ENCODE measurements at places on chromosomes 3 and 15. TPM values are rescaled to one million over a fixed set of nuclear protein-coding genes. Genes with fewer than 3 reads are reported as not detected.
A peak's percentile ranks its signal among the peaks of the same experiment; 100 is the strongest.

DNA sequence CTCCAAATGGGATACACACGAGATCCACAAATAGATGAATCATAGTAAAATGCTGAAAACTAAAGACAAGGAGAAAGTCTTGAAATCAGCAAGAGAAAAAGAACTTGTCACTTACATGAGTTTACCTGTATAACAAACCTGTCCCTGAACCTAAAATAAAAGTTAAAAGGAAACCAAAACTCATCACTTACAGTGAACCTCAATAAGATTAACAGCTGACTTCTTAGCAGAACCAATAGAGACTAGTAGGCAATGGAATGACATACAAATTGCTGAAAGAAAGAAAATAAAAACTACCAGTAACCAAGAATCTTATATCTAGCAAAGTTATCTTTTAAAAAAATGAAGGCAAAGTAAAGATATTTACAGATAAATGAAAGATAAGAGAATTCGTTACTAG is 27.4 kb downstream of the SEC22A start:
- no peak overlapping the region for H3K27ac ChIP-seq
- H3K4me3 ChIP-seq = no peak overlapping the region
- no peaks in the 10 kb centered on the region for H3K36me3 ChIP-seq
- no peak for DNase-seq
- H3K27me3 ChIP-seq = no peaks in the 10 kb centered on the region

- no peak overlapping the region for H3K27ac ChIP-seq
- H3K36me3 ChIP-seq = no peaks in the 10 kb centered on the region
- no peaks in the 10 kb centered on the region for H3K4me1 ChIP-seq
- H3K4me3 ChIP-seq = no peak overlapping the region
Observed at GRCh38 chr15:27592036-27592760, 506.9 kb downstream of the OCA2 start.

DNA sequence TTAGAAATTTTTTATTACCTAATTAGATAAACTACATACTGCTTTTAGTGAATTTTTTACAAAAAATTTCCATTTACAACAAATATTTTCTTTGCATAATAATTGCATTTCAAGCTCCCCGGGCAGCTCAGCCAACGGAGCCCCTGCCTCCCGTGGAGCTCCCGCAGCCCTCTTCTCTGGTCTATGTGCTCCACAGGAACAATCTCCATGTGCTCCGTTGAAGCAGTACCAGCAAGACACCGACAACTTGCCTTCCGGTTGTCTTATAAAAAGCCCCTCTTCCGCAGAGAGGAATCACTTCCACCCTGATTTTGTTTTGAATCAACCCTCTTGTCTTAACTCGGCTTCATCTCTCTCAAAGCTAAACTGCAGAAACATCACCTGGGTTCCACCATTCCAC is 46.9 kb upstream of the CHD2 start:
- peaks cover 9% of the 10 kb centered on the region for H3K4me1 ChIP-seq
- H3K4me3 ChIP-seq = no peak overlapping the region
- DNase-seq = no peak

- no peaks in the 10 kb centered on the region for H3K27me3 ChIP-seq
- H3K4me1 ChIP-seq = peaks cover 21% of the 10 kb centered on the region
- H3K36me3 ChIP-seq = no peaks in the 10 kb centered on the region
- DNase-seq = no peak
- H3K27ac ChIP-seq = no peak overlapping the region
Observed at GRCh38 chr3:81425198-81425868, 336.1 kb downstream of the GBE1 start.

- peaks cover 15% of the 10 kb centered on the region for H3K36me3 ChIP-seq
- H3K4me1 ChIP-seq = peaks cover 43% of the 10 kb centered on the region
- H3K27me3 ChIP-seq = no peaks in the 10 kb centered on the region
Observed at GRCh38 chr3:37689645-37690356, 171.9 kb upstream of the CTDSPL start.

DNA sequence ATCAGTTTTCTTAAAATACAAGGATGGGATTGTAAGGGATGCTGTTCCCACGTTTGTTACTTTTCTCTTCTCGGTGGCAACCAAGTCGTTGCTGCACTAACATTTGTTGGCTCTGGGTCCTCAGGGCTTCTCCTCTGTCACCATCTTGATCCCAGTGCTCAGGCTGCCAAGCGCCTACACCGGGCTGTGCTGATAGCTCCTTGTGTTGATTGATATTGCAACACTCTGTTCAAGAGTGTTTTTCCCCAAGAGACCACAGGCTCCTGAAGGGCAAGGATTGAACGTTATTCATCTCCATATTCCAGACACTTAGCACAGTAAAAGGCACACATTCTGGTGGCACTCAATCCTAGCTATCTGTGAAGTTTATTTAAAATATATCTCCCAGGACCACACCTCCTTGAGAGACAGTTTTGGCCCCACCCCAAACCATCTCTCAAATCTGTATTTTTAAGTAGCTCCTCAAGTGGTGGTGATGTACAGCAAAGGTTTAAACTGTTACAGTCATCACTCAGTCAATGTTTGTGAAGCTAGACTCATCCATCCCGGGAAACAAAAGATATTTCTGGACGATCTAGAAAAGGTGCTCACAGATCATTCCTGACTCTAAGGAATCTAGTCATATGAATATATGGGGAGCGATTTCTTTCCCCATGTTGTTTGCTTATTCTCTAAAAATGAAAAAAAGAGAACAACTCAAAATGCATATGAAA is 38.5 kb upstream of the FOXP1 start:
- H3K4me3 ChIP-seq = no peak overlapping the region
- H3K4me1 ChIP-seq = no peaks in the 10 kb centered on the region
- no peak overlapping the region for H3K27ac ChIP-seq
- H3K36me3 ChIP-seq = no peaks in the 10 kb centered on the region

GRCh38 chr3:186220911-186221645 is 112.2 kb upstream of the ETV5 start:
- DNase-seq = no peak
- peak overlapping the region; percentile 45 for H3K27ac ChIP-seq
- no peaks in the 10 kb centered on the region for H3K36me3 ChIP-seq

- peak overlapping the region; percentile 38 for H3K27ac ChIP-seq
- no peak for DNase-seq
- H3K36me3 ChIP-seq = peaks cover 7% of the 10 kb centered on the region
- no peak overlapping the region for H3K4me3 ChIP-seq
- no peaks in the 10 kb centered on the region for H3K27me3 ChIP-seq
Observed at GRCh38 chr3:128800241-128801187, 74.5 kb downstream of the RAB7A start.

DNA sequence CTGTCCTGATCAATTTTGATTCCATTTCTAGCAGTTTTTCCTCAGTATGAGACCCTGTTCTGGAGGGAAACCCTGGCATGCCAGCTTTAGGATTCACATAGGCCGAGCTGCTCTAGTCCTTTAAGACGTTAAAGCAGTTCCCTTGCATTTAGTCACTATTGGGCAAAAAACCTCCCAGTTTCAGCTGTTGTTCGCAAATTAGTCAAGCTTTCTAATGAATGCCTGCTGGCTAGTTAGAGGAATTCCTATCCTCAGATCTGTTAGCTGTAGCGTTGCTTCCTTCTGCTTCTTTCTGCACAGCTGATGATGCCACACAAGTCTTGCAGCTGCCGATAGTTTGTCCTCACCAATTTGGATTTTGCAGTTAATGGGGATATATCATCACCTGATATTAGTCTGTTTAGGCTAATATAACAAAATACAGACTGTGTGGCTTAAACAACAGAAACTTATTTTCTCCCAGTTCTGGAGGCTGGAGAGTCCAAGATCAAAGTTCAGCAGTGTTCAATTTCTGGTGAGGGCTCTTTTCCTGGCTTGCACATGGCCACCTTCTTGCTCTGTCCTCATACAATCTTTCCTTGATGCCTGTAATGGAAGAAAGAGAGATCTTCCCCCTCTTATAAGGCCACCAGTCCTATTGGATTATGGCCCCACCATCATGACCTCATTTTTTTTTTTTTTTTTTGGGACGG is 7.5 kb upstream of the UBL7 start:
- H3K27me3 ChIP-seq = no peaks in the 10 kb centered on the region
- H3K36me3 ChIP-seq = no peaks in the 10 kb centered on the region

DNA sequence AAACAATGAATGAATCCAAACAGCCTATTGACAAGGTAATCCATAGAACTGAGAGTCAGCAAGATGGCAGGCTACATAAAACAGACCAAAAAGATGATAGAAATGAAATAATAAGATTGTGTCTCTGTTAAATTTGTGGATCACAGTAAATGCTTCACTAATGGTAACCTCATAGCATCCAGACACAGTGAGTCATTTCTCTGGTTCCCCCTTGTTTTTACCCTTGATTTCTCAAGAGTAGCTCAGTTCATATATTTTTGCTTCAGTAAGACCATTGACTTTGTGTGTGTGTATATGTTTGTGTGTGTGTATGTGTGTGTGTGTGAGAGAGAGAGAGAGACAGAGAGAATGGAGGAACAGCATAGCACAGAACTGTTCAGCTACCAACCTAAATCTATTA is 546.9 kb downstream of the RBMS3 start:
- no peak overlapping the region for H3K4me3 ChIP-seq
- no peaks in the 10 kb centered on the region for H3K36me3 ChIP-seq
- no peak overlapping the region for H3K27ac ChIP-seq
- H3K27me3 ChIP-seq = no peaks in the 10 kb centered on the region
- peaks cover 7% of the 10 kb centered on the region for H3K4me1 ChIP-seq

DNA sequence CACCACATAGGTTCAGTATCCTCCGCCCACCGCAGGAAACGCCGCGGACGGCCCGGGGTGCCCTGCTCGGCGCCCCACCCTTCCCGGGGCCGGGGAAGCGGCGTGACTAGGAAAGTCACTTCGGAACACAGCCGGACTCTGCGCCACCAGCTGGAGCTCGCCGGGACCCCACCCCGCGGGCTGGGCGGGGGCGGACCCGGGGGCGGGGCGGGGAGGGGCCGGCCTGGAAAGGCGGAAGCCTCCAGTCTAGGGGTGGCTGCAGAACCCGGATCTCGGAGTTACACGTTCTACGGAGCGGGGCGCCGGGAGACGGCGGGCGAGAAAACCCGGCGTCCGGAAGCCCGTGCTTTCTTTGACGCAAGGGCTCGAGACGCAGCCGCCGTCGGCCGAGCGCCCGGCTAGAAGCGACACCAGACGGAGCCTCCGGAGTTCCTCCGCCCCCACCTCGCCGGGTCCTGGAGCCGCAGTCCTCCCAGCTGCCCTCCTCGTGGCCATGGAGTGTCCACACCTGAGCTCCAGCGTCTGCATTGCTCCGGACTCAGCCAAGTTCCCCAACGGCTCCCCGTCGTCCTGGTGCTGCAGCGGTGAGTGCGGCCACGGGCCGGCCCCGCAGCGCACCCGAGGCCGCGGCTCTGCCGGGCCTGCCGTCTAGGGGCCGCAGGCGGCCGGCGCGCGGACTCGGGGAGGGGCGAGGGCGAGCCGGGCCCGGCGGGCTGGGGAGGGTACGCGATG is at the start of gene USP3:
Gene USP3 (plus strand): TSS at position 347 of the 732 bp plus-strand sequence. CDS start 147 bp downstream, at position 494.
- H3K27me3 ChIP-seq = no peaks in the 10 kb centered on the region
- H3K36me3 ChIP-seq = no peaks in the 10 kb centered on the region
- peak within 1 kb of the TSS; percentile 98 for H3K27ac ChIP-seq
- H3K4me1 ChIP-seq = peaks cover 51% of the 10 kb centered on the region
- peak within 1 kb of the TSS; percentile 91 for H3K4me3 ChIP-seq

GRCh38 chr3:119631516-119631915 is 28.9 kb downstream of the POPDC2 start:
- H3K4me1 ChIP-seq = peaks cover 61% of the 10 kb centered on the region
- no peaks in the 10 kb centered on the region for H3K36me3 ChIP-seq
- no peak overlapping the region for H3K4me3 ChIP-seq
- no peak for DNase-seq
- no peaks in the 10 kb centered on the region for H3K27me3 ChIP-seq
- peak overlapping the region; percentile 37 for H3K27ac ChIP-seq

GMPS gene
- 31.8 TPM for total RNA-seq

DNA sequence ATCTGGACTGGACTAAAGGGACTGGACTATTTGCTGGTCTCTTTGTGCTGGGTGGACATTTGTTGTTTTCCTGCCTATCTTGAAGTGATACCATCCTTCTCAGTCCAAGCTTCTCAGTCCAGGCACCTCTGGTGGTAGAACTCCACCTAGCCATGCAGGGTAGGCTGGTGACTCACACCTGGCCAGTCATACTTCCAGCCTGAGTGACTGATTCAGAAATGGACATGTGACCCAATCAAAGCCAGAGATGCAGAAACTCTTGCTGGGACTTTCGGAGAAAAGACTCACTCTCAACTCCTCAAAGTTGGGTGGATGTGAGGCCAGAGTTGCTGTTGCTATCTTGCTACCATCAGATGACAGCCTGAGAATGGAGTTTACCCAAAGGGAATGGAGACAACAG is 5.6 kb upstream of the ASB14 start:
- no peaks in the 10 kb centered on the region for H3K4me1 ChIP-seq
- no peak overlapping the region for H3K27ac ChIP-seq
- H3K36me3 ChIP-seq = no peaks in the 10 kb centered on the region
- no peak overlapping the region for H3K4me3 ChIP-seq
- no peaks in the 10 kb centered on the region for H3K27me3 ChIP-seq

SPATA12 gene
- total RNA-seq = not detected

DNA sequence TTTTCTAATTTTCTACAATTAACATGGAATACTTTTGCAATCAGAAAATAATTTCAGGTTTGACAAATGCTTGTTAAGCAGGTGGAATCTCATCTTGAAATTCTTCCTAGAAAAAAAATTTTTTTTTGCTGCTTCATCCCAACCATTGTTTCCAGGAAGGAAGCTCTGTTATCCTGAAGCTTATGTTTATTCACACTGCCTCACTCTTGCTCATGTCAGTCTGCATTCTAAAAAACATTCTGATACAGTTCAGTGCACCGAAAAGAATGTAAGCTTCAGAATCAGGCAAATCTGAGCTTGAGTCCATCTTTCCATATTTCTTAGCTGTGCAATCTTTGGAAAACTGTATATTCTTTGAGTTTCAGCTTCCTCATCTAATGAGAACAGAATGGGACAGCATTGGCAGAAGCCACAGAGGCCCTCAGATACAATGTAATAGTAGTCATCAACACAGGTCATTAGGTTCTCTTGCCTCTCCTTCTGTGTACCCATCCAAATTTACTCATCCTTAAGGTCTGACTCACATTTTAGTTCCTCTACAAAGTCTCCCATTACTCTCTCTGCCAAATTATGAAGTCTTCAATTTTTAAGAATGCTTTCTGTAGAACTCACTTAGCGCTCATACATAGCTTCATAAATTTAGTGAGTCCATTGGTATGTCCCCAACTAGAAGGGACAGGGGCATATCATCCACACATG is 881.8 kb upstream of the NR2F2 start:
- no peak overlapping the region for H3K27ac ChIP-seq
- no peak for DNase-seq
- H3K4me1 ChIP-seq = no peaks in the 10 kb centered on the region
- no peaks in the 10 kb centered on the region for H3K36me3 ChIP-seq
- no peaks in the 10 kb centered on the region for H3K27me3 ChIP-seq
- H3K4me3 ChIP-seq = no peak overlapping the region

- DNase-seq = no peak
- no peak overlapping the region for H3K4me3 ChIP-seq
- H3K36me3 ChIP-seq = peaks cover 3% of the 10 kb centered on the region
- no peaks in the 10 kb centered on the region for H3K27me3 ChIP-seq
Observed at GRCh38 chr3:74353039-74353438, 261.4 kb downstream of the CNTN3 start.

DNA sequence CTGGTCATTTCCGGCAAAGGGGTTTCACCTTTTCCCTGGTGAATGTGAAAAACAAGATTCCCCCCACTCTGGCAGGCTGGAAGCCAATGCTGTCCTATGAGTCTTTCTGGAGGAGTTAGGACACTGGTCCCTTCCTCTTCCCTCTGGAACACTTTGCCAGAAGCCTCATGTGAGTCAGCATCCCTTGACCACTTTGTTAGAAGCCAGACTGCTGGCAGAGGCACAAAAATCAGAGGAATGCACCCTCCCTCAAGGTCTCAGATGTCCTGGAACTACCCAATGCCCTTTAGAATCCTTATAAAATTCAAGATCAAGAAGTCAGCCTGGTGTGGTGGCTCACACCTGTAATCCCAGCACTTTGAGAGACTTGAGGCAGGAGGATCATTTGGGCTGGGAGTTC is 26.6 kb downstream of the ITGB5 start:
- peak overlapping the region; percentile 82 for H3K27ac ChIP-seq
- peaks cover 80% of the 10 kb centered on the region for H3K4me1 ChIP-seq
- H3K36me3 ChIP-seq = peaks cover 5% of the 10 kb centered on the region
- DNase-seq = peak; percentile 77
- H3K4me3 ChIP-seq = peak overlapping the region; percentile 24
- H3K27me3 ChIP-seq = no peaks in the 10 kb centered on the region
